ENCODE measurements at places on chromosomes 12 and 14.

DNA sequence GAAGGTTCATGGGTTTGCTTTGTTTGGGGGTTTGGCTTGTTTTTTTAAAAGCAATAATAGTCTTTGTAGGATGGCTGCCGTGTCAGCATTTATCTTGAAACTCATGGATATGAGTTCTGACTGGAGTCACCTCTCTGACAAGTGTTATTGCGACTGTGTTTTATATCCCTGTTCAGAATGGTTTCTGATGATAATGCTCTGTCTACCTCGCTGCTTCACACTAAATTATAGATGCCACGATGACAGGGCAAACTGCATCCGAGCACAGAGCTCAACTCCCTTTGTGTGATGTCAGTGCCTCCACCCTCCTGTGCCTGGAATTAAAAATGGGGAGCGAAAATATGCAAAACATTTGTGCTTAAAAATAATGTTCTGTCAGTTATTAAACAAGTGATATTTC, 250.8 kb downstream of the EGLN3 start:
- DNase-seq: no peak

GRCh38 chr12:112439769-112440168, 21.0 kb downstream of the PTPN11 start:
- DNase-seq: no peak

- no peak for DNase-seq
Observed at GRCh38 chr12:91142221-91142631, 30.9 kb upstream of the LUM start.

DNA sequence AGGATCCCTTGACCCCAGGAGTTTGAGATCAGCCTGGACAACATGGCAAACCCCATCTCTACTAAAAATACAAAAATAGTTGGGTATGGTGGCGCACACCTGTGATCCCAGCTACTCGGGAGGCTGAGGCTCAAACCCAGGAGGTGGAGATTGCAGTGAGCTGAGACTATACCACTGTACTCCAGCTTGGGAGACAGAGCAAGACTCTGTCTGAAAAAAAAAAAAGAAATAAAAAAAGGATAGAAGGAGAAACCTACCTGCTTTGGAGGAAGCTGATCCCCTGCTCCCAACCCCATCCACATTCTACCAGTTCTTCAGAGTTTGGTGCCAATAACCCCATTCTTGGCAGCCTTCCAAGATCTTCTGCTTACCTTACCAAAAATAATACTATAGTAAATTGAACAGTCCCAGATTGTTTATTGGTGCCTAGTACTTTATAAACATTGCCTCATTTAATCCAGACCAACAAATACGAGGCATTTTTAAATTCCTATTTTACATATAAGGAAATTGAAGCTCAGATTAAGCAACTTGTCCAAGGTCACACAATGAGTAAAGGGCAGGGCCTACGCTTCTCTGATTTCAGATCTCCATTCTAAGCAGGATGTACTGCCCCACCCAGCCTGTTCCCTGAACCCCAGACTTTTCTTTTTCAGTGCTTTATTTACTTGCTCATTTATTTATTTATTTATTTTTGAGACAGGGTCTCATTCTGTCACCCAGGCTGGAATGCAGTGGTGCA, 33.2 kb upstream of the FAM222A start:
- DNase-seq: no peak

DNA sequence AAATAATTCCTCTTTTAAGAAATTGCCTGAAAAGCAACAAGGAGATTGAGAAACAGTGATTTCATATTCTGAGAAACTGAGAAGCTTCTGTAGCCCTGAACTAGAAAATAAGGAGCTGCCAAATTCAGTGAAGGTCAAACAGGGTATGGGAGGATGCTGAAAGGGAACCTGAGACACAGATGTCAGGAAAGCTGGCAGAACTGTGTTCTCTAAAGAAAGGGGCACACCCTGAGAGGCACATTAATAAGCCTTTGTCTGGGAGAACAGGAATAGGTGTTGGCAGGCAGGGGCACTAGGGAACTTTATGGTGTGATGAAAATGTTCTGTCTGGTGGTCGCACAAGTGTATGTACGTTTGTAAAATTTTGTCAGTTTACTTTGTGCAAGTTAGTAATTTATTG, 29.6 kb downstream of the VRK1 start:
- no peak for DNase-seq

GRCh38 chr12:2160043-2160442, 107.3 kb downstream of the CACNA1C start:
- no peak for DNase-seq

- DNase-seq: no peak
Observed at GRCh38 chr14:97747316-97747715, 950.1 kb downstream of the VRK1 start.

DNA sequence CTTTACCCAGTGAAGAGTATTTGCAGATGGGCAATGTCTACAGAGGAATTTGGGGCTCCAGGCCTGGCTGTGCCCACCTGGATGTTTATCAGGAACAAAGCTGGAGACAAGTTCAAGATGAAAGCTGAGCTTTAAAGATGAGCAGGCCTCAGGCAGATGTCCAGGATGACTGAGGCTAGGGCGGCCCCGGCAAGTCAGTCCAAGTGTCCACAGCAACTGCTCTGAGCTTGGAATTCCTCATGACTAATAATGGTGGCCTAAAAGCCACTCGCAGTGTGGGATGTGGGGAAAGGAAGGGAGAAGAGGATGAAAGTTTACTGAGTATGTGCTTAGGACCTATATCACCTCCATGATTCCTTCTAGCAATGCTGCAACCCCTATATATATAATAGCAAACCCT, 128.2 kb upstream of the NOS1 start:
- no peak for DNase-seq

DNA sequence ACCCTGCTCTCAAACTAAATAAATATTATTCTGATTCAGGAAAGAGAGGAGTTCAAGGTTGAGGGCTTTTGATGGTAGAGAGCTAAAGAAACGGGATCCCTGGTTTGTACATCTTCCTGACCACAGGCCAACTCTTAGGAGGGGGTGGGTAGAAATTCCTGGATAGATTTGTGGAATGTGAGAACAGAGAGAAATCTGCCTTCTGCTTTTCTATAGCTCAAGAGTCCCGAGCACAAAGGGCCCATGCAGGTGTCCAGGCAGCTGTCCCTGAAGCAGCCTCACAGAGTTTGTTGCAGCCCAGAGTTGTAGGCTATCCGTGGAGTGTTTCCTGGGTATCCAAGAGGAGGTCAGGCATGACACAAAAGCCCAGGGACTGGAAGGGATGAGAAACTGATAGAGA, 198.6 kb downstream of the BCAT1 start:
- DNase-seq: no peak

- no peak for DNase-seq
Observed at GRCh38 chr12:50297027-50297426, 13.7 kb upstream of the LIMA1 start.

DNA sequence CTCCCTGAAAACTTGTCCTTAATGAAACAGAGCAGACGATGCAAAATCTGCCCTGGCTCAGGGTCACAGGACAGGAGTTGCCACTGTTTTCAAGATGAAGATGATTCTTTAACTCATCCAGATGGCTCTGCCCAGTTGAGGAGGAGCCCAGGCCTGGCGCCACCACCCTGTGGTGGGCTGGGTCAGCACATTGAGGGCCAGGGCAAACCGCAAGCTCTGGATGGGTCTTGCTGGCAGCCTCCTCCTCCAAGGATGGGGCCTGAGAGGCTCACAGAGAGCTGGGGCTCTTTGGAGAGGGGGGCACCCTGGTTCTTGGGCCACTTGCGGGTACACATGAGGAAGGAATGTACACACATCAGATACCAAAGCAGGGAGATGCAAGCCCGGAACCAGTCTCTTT, 158.2 kb downstream of the NUAK1 start:
- no peak for DNase-seq

GRCh38 chr12:1852076-1852475, 31.7 kb downstream of the LRTM2 start:
- DNase-seq: peak; percentile 9

DNA sequence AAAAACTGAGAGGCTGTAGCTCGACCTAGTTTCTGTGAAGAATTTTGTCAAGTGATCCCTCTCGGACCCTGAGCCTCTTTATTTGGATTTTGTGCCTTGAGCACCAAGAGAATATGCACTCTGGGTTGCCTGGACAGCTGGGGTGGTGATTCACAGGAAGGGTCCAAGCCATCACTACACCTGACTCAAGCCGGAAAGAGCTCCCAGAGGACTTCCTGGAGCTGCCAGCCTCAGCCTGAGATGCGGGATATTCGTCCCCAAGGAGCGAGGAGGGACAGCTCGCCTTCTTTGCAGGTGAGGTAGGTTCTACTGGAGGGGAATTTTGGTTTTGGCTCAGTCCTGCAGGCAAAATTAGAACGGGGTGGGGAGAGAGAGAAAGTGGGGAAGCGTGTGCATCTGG, 94.3 kb downstream of the GALNT8 start:
- no peak for DNase-seq

- DNase-seq: no peak
Observed at GRCh38 chr14:58703161-58703506, 65.4 kb downstream of the DACT1 start.

DNA sequence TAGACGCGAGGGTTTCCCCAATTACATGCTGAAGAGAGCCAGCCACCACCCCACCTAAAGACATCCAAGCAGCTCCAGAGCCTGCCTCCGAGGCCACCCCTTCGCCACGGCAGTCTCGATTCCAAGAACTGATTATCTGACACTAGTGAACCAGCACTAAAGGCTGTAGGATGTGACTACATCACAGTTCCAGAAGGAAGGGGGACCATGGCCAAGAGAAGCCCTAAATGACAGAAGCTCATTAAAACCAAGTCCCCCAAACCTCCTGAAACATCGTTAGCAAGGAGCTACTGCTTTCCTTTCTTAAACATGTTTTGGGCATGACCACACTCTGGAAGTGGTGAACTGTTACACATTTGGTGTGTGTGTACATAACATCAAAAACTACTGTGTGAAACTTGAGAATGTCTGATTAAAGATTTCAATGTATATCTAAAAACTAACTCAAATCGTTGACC, 88.2 kb downstream of the DUSP16 start:
- no peak for DNase-seq

GRCh38 chr12:104544836-104545235, 88.1 kb downstream of the CHST11 start:
- DNase-seq: no peak

GRCh38 chr14:99535448-99535847, 54.2 kb downstream of the CCNK start:
- no peak for DNase-seq

- DNase-seq: no peak
Observed at GRCh38 chr14:71327691-71328090, 420.4 kb downstream of the PCNX1 start.

DNA sequence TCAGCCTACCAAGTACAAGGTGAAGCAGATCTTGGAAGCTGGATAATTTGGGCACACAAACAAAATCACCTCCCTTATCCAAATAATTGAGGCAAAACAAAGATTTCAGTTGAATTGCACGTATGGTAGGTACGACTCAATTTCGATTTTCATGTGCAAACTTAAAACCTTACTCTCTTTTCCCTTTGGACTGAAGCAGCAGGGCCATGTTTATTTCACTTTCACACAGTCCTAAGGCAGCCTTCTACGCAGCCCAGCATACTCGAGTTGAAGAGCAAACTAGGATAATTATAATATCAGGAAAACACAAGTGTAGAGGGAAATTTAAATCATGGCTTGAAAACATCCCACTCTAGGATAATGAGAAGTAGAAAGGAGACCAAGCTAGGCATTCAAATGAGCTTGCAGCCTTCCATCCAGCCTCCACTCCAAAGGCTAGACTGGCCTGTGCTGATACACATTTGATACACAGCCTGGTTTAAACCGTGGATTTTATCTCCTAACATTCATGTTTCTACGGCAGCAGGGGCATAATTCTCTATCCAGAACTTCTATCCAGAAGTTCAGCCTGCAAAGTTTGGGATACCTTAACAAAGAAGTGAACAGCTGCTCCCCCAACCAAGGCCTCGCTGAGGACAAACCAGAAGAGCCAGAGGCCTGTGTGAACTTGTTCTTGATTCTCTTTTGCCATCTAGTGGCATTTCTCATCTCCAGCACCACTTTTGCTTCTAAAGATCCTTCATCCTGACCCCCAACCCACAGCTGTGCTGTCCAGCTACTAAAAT, 2.4 kb upstream of the RNASE7 start:
- peak; percentile 22 for DNase-seq

GRCh38 chr12:10511756-10512355, 6.2 kb downstream of the EIF2S3B start:
- no peak for DNase-seq

- DNase-seq: no peak
Observed at GRCh38 chr12:31337952-31338351, 12.0 kb upstream of the SINHCAF start.

- DNase-seq: no peak
Observed at GRCh38 chr12:80490329-80490728, 46.3 kb downstream of the PTPRQ start.

GRCh38 chr12:3827301-3828000, 45.7 kb downstream of the PARP11 start:
- no peak for DNase-seq

DNA sequence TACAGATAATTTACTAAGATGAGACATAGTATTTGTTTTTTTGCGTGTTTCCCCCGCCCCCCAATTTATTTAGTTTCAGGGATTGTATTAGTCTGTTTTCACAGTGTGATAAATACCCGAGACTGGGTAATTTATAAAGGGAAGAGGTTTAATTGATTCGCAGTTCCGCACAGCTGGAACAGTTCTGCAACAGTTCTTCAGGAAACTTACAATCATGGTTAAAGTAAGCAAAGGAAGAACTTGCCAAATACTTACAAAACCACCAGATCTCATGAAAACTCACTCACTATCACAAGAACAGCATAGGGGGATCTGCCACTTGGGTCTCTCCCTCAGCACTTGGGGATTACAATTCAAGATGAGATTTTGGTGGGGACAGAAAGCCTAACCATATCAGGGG, 48.9 kb downstream of the LRRIQ1 start:
- DNase-seq: no peak

DNA sequence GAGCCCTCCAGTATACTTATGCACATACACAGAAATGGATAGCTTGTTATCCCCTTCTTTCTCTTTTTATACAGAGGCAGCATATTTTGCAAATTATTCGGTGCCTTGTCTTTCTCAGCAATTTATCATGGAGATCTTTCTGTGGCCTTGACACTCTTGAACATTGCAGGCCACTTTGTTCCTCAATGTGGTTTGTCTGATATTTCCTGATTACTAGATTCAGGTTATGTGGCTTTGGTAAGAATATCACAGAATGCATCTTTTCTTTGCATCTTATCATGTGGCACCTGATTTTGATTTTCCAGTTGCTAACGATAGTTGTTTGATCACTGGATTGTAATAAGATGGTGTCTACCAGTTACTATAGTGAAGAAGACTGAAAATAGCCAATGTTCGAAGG, 7.1 kb upstream of the SNRPF start:
- DNase-seq: peak; percentile 31

GRCh38 chr12:69921831-69922230, 96.8 kb downstream of the MYRFL start:
- no peak for DNase-seq

DNA sequence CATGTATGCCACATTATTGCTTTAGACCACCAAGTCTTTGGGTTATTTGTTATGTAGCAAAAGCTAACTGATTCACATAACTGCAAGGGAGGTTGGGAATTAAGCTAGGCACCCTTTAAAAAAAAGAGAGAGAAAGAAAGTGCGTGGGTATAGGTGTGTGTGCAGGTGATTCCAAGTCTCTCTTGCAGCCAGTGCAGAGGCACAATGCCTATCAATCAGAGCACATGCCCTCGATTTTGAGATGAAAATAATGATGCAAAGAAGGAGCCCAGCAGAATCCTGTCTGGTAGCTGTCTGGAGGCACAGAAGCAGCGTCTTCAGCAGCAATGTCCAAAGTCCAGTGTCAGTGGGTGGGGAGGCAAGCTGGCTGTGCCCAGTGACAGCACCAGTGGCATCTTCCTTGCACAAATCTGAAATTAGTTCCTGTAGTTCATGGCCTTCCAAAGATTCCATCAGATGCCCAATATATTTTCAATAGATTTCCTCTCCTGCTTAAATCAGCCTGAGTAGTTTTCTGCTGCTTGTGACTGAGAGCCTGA, 62.4 kb upstream of the TBPL2 start:
- no peak for DNase-seq
